Lung (tissue), 17 donors: ENCODE measurements at places on chromosomes 5 and 9. TPM values are rescaled to one million over a fixed set of nuclear protein-coding genes. Genes with fewer than 3 reads are reported as not detected.

The OR1N1 gene
- not detected for polyA plus RNA-seq

- no peak for DNase-seq
These were observed 151.1 kb downstream of the ESM1 start for GRCh38 chr5:54834121-54834842.

GRCh38 chr5:11791792-11792191 lies 112.5 kb downstream of the CTNND2 start:
- DNase-seq, result no peak

DNA sequence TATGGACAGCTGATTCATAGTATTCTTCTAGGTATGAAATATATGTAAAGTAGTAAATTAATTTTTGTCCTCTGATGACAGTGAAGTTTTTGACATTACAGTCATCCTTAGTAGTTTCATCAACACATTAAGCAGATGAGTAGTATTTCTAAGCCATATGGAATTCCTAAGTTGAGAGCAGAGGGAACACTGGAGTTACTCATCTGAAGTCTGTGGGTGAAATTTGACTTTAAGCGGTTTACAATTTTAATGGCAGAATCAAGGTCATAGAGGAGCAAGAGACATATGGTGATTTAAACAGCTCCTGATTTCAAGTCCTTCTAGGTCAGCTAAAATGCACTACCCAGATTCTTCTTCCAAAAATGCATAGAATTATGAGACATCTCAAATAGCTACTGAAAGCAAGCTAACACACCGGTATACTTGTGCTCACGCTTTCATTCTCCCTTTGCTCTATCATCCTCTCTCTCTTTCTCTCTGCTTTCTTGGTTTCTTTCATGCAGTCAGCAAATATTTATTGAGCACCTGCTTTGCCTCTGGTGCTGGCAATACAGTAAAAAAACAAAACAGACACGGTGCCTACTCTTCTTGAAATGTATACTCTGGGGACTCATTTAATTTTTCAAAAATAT lies 235.9 kb downstream of the FER start:
- DNase-seq, result no peak

The GOLM1 gene
- 21.7 TPM for polyA plus RNA-seq

DNA sequence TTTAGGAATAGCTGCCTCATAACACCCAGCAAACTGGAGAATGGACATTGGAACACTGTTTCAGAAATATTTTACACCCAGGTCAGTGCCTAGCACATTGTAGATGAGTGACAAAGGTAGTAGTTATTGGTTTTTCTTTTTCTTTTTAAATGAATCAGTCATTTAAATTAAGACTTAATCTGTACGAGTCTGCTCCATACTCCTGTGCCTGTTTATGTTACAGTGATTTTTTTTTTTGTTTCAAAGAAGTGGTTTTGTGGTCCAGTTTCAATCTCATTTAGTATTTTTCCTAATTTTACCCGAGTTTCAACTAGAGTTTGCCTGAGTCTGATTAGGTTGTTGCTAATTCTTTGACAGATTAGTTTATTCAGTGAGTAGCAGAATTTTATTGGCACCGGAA lies 16.2 kb downstream of the LMNB1 start:
- DNase-seq, result no peak

GRCh38 chr5:178394074-178394473 lies 161.5 kb upstream of the PHYKPL start:
- DNase-seq, result no peak

DNA sequence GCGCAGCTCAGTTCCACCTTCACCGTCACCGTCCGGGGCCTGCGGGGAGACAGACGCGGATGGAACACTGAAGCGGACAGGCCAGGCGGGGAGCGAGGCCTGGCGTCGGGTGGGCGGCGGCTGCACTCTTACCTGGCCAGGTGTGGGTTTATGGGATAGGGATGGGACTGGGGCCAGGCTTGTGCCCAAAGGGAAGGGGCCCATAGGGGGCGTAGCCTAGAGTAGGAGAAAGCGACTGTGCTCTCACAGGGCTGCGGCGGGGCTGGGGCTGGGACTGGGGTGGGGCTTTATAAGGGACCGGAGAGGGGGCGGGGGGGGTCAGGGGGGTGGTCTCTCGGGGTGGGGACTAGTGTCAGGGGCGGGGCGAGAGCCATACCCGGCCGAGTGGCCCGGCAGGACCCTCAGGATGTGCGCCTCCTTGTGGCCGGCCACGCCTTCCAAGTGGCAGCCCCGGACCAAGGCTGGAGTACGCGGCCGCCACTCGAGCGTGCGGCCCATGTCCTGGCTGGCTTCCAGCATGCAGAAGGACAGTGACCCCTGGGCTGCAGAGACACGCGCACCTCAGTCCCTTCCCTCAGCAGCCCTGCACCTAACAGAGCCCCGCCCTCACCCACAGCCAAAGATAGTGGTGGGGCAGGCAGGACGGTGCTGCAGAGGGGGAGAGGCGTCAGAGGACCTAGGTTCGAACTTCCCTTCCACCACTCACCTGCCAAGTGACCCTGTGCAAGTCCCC lies 22.8 kb downstream of the FPGS start:
- DNase-seq, result peak; percentile 64

The IFNA21 gene
- not detected for polyA plus RNA-seq

DNA sequence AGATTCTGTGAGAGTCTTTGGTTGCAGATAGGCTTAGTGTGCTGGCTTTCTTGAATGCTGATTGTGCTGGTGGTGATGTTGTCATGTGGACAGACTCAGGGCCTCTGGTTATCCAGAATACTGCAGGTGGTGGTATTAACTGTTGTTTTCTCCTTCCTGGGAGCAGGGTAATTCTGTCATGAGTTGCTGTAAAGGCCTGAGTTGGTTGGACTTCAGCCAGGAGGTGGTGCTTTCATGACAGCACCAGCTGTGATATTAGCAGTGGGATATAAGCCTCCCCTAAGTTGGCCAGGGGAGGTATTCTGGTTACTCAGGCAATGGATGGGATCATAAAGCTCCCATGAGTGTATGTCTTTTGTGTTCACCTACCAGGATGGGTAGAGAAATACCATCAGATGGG lies 16.4 kb upstream of the RNF180 start:
- no peak for DNase-seq

- peak; percentile 46 for DNase-seq
These were observed 137.3 kb downstream of the LHFPL2 start for GRCh38 chr5:78511121-78511906.
